ENCODE measurements at places on chromosomes 3 and 15. TPM values are rescaled to one million over a fixed set of nuclear protein-coding genes. Genes with fewer than 3 reads are reported as not detected.

SLC2A2 gene
- total RNA-seq: not detected

SLC30A4 gene
- 6.4 TPM for total RNA-seq

C2CD4A gene
- total RNA-seq: 1.2 TPM

SLC25A38 gene
- total RNA-seq: 17.0 TPM

MELTF gene
- 5.3 TPM for total RNA-seq

Measured in vein endothelial cell (primary cell).